Peyer's patch (tissue), 4 donors: ENCODE measurements at places on chromosomes 3 and 15.
A peak's percentile ranks its signal among the peaks of the same experiment; 100 is the strongest.

GRCh38 chr15:87477737-87478686 is 778.5 kb downstream of the NTRK3 start:
- peak; percentile 46 for DNase-seq

DNA sequence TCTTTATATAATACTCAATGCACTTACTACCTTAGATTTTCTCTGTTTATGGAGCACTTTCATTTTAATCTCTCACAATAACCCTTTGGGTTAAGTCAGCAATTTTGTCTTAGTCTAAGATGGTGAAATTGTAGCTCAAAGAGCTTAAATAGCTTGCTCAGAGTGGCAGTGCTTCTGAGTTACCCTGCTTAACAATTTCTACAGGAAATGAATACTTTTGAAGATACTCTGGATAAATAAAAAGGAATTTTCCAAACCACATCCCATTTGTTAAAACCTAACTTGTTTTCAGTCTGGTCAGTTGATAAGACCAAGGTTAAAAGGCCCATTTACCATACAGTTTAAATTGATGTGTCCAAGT is 37.2 kb downstream of the HMG20A start:
- no peak for DNase-seq

DNA sequence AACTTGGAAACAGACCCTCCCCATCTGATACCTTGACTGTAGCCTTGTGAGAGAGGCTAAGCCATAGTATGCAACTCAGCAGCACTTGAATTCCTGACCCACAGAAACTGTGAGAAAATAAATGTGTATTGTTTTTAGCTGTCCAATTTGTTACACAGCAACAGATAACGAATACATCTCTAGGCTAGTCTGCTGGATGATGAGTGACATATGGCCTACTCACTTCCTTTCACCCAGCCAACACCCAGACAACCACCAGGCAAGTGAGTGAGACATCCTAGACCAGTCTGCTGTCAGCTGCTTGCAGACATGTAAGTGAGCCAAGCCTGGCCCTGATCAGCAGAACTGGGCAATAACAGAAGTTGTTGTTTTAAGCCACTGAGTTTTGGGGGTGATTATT is 19.2 kb upstream of the SMAD6 start:
- DNase-seq, result no peak

DNA sequence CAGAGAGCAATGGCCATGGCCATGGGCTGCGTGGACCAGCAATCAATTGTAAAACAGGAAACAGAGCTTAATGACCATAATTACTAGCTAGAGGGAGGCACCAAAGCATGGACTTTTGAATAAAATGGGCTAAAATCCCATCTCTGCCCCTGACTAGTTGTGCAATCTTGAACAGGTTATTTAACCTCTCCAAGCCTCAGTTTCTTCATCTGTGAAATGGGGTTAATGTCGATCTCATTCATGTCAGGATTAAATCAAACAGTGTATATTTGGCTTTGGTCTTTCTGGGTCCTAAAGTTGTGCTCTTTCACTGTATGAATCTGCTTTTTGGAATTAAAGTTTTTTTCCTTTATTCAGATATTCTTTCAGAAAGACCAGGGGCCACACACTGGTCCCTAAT is 36.1 kb downstream of the ABTB1 start:
- DNase-seq, result no peak

GRCh38 chr15:74311734-74312444 is 55.6 kb downstream of the CYP11A1 start:
- no peak for DNase-seq

- no peak for DNase-seq
These were observed 141.5 kb downstream of the GADL1 start for GRCh38 chr3:30752970-30753369.

DNA sequence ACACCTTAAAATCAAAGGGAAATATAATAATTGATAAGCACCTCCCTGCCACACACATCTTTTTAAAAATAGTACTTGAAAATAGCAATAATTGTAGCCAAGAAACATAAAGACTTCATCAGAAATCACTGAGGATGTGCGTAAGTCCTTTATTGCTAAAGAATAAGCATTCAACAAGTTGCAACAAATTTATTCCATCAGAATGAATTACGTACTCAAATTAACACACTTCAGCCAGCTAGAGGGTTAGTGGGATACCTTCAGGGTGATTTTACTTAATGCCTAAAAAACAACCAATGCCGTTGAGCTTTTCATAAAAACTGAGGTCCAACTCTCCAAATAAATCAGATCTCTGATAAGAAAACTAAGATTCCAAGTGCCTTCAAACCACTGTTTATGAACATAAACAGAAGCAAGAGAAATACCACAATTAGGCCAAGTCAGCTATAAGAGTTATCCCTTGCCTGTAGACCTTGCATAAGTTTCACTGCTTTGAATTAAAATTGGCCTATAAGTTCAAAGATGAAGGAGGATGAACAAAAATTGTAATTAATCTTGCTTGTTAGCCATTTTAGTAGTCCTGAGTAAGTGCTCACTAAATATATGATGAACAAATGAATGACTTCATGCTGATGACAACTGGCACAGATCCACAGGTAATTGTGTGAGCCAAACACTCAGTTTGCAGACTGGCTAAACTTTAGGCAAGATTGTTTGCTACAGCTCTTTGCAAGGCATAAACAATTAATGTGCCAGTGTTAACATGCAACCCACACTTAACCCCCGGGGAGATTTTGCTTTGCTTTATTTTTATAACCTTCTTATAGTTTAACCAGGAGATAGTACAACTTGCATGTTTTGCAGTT is 375.1 kb upstream of the THBS1 start:
- DNase-seq, result no peak

DNA sequence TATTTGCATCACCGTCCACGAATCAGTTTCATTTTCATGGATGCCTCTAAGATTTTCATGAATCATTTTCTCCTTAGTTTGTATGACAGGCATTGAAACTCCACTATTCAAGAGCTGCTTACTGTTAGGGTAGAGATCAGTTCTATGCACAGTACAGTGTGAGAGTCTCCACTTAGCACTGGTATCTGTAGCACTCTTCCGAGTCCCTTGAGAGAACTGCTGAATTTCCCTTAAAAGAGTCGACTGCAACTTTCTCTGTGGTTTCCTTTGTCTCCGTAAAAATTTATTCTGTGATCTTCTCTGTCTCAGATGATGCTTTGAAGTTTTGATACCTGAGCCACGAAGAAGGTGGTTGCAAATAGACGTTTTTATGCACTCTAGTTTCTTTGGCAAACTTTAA is 14.8 kb downstream of the GTPBP8 start:
- DNase-seq, result no peak

DNA sequence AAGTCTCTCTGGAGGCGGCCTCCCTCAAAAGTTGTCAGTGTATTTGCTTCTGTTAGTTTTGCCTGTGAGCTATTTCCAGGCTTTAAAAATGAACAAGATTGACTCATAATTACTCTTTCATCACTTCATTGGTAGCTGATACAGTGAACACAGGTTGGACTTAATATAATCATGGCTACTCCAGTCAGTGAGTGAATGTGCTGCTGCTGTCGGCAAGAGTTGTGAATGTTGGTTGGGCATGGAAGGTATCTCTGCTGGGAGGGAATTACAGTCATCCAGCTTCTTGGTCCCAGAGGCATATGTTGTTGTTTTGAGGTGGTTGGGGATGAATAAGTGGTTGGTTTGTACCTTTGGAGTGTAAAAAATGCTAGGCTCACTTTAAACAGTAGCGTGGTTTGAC is 11.5 kb downstream of the TCF12 start:
- no peak for DNase-seq

DNA sequence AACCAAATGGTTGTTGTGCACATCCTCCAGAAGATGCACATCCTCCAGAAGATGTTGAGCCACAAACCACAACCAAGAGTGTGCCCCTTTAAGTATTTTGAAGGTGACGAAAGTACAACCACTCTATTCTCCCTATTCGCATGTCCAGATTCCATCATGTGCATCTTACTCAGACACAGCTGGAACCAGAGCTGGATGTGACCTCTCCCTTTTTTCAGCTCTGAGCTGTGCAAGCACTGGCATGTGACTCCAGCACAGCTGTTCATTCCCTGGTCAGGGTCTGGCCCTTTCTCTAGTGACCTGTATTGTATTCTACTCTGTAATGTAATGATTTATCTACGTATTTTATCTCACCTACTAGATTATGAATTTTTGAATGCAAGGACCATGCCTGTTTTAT is 29.3 kb upstream of the DLG1 start:
- no peak for DNase-seq

GRCh38 chr15:60667190-60667868 is 188.4 kb upstream of the ICE2 start:
- no peak for DNase-seq

DNA sequence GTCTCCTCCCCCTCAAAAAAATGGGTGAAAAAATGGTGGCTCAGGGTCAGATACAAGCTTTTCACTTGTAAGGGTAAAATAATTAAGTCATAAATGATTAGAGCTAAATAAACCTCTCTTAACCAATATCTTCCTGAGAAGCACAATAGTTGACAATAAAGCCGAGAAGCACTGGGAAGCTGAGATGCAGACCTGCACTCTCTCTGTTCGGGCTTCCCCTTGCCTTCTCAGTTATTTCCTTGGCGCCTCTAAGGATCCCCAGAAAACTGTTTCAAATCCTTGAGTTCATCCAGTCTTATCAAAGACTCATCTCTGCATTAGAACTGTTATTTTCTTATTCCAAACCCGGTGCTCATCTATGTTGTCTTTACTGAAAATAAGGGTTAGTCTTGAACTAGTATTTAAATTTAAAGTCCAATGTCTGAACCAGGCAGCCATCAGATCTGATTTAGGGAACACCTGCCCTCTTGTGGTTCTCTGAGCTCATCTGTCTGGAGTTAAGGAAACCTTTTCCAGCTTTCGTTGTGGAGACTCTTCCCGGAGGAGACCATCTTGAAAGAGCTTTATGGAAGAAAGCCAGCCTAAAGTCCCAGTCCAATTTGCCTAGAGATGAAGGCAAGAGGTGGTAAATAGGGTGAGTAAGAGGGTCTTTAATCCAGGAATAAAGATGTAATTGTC is 256.4 kb upstream of the MCTP2 start:
- no peak for DNase-seq

GRCh38 chr15:76062286-76062685 is 2.5 kb downstream of the TMEM266 start:
- DNase-seq, result no peak

DNA sequence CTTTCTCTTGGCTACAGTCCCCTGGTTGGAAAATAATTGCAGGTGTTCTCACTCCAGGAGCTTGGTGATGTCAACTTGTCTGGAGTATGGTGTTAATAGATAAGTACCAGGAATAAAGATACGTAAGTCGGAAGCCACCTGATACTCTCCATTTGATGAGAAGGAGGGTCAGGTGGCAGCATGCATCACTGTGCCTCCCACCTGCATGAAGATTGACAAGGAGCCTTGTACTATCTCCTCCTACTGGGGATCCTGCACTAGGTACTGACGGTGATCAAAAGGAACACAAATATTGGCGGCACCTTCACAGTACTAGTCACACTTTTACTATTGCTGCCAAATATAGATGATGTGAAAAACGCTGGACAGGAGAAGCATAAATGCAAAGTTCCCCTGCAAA is 32.6 kb upstream of the GABRB3 start:
- DNase-seq, result no peak

- no peak for DNase-seq
These were observed 72.7 kb upstream of the WDR72 start for GRCh38 chr15:53831907-53832770.

GRCh38 chr3:71401695-71402231 is 181.8 kb downstream of the FOXP1 start:
- DNase-seq, result no peak

DNA sequence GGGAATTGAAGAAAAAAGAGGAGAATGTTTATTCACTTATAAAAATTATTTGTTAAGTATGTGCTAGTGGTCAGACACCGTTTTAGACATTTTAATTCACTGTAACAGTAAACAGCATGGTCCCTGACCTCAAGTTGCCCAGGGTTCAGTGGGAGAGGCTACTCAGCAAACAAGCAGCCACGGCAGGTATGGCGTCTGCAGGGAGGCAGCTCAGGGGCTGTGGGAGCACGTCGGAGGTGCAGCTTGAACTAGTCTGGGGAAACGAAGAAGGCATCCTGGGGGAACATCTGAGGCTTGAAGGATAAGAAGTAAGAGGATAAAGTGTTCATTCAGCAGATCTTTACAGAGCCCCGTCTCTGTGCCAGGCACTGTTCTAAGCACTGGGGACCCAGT is 66.0 kb downstream of the CRTC3 start:
- DNase-seq, result no peak

DNA sequence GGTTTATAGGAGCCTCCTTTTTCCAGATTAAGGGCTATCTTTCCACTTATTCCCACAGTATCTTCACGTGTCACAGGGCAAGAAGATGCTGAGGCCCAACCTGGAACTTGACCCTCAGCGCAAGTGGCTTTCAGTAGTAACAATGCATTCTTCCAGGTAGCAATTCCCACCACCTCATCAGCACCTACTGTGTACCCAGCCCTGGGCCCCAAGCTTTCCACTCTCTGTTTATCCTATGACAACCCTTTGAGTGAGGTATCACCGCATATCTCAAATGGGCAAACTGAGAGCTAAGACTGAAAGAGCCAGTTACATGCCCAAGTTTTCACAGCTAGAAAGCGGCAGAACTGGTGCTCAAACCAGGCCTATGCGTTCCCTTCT is 88.2 kb downstream of the CPN2 start:
- no peak for DNase-seq

- no peak for DNase-seq
These were observed 13.9 kb downstream of the NLGN1 start for GRCh38 chr3:173411375-173411973.

GRCh38 chr15:74173380-74174218 is at the start of gene ISLR:
ISLR (plus strand) TSS chr15:74173710; CDS start chr15:74174859, 1,149 bp downstream.
- DNase-seq, result peak; percentile 48

- DNase-seq, result no peak
These were observed 332.7 kb upstream of the ADAMTS9 start for GRCh38 chr3:65020281-65021160.

GRCh38 chr15:100115066-100115710 is 226.6 kb downstream of the ADAMTS17 start:
- no peak for DNase-seq

DNA sequence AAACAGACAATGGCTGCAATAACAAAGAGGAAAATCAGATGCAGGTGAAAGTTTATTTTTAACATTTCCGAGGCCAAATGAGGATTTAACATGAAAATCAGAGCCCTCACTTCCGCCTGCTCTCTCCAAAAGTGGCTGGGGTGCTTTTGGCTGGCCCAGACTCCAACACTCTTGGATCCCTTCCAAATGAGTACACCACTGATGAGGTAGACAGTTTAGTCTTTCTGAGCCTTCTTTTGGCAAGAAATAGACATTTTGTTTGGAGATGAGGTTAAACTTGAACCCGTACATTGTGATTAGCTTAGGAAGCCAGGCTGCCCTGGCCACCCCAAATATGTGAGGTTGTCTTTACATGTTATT is 51.0 kb upstream of the TRA2B start:
- no peak for DNase-seq

DNA sequence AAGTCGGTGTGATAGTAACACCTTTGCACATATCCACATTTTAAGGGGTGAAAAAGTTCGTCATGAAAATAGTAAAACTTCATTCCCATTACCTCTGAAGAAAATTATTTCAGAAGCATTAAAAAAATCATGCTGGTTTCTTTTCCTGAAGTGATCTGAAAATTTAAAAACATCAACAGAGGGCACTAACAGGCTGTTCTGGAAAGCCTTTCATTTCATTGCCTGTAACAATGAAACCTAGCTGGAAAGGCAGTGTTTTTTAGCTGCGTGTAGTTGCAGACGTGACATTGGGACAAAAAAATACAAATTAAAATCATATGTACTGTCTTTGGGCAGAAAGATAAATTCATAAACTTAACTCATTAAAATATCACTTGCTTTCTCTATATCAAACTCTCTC is 993.8 kb downstream of the GBE1 start:
- DNase-seq, result no peak
